Suprapubic skin (tissue), 4 donors: ENCODE measurements at places on chromosomes 12 and 14. TPM values are rescaled to one million over a fixed set of nuclear protein-coding genes. Genes with fewer than 3 reads are reported as not detected.

TMEM233 gene
- not detected for total RNA-seq

SERPINA9 gene
- 1.8 TPM for total RNA-seq

CD27 gene
- total RNA-seq, result not detected

GABARAPL1 gene
- 88.0 TPM for total RNA-seq

LGALS3 gene
- total RNA-seq, result 713 TPM

DNA sequence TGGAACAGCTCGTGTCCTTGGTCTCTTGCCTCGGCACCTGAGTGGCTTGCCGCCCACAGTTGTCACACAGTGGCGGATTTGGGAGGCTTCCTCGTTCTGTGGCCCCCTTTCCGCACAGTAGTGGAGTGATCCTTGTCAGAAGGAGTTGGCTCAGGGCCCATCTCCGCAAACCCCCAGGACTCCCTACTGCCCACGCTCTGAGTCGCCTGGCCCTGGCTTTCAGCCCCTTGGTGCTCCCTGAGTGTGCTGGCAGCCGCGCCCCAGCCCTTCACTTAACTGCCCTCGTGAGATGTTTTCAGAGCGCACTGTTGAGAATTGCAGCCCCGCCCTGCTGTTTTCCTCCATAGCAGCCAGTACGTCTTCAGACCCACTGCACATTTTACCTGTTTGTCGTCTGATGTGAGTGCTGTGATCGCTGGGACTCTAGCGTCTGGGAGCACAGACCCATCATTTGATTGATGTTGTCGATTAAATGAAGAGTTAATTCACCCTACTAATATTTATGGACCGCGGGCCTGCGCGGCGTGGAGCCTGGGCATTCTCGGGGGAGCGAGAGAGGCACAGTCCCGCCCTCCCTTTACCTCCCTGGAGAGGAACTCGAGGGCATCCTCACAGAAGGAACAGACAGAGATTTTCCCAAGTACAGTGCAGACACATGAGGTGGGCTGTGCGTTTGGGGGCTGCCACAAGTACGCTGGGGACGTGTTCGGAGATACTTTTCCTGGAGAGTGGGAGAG, 91.8 kb downstream of the DDX51 start:
- DNase-seq, result no peak

DNA sequence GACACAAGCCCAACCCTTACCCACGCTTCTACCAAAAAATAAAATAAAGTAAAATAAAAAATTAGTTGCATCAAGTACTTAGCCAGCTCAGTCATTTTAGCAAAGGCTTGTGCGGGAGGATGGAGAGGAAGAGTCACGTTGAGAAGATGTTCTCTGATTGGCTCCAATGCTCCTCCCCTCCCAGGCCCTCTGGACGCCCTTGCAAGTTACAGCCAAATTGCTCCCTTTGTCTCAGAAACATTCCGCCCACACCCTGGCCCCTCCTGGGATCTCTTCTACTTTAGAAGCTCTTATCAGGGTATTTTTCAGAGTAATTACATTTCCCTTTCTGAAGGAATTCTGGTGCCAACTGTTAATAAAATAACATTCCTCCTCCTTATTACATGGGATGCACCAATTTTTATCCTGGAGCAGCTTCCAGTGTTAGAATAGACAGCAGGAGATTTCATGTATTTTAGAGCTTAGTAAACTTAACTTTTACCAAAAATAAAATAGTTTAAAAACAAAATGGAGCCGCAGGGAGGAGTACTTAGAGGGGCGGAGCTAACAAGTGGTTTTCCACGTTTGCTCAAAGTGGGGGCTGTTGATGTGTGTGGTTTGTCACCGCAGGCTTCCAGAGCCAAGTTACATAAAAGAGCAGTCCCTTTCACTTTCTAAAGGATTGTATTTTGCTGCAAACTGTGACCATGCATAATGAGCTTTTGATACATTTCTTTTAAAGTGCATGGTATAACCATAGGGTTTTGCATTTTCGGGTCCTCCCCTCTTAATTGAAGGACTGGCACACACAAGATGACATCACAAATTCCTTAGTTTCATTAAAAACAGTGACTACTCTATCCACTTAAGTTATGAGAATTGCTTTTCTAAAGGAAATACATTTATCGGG, 71.7 kb upstream of the RAP1B start:
- peak; percentile 84 for DNase-seq

DNA sequence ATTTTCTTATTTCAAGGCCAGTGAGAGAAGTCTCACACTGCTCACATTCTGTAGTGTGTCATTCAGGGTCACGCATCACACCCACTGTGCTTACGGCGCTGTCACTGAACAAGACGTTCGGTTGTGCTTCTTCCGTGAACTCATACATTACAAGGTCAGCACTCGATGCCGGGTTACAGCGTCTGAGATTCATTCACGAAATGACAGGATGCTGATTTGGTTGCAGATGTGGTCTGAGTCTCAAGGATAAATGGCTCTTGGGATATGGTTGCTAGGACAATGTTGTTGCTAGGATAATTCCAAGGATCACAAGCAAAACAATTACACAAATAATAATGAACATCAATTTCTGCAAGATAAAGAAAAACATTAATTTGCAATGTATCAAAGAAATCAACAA, 47.4 kb downstream of the STX2 start:
- DNase-seq, result peak; percentile 28

GRCh38 chr14:90019824-90020523, 41.8 kb upstream of the KCNK13 start:
- DNase-seq, result no peak

- DNase-seq, result no peak
Measured at GRCh38 chr12:52601671-52602070, 408 bp upstream of the KRT72 start.

GRCh38 chr14:64965356-64966000, 6.7 kb downstream of the RAB15 start:
- DNase-seq, result no peak

DNA sequence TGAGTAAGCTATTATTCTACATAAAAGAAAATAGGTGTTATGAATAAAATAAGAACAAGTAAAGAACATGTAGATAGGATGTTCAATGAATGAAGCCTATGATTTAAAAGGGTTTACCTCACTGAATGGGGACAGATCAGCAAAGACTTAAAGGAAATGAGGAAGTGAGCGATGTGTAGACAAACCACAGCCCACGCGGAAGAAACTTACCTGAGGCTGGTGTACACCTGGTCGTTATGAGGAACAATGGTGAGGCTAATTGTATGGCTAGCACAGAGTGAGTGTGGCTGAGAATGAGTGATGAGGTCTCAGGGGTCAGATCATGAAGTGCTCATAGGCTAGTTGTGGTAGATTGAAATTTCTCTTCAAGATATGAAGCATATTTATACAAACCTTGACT, 221.7 kb downstream of the ALG10B start:
- DNase-seq, result no peak

DNA sequence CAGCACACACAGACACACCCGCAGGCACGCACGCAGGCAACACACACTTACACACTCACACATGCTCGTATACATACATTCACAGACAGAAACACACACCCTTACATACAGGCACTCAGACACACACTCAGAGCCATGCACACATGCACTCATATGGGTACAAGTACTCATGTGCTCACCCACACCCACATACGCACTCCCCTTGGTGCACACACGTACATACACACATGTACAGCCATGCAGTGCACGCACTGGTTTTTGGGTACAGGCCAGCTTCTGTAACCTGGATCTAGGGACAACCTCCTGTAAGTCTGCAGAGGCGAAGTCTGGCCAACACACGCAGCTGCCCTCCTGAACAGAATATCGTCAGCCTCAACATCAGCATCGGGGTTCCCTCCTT, 221.3 kb upstream of the RTL1 start:
- DNase-seq, result peak; percentile 35

- DNase-seq, result no peak
Measured at GRCh38 chr12:38823738-38824137, 81.7 kb downstream of the CPNE8 start.

DNA sequence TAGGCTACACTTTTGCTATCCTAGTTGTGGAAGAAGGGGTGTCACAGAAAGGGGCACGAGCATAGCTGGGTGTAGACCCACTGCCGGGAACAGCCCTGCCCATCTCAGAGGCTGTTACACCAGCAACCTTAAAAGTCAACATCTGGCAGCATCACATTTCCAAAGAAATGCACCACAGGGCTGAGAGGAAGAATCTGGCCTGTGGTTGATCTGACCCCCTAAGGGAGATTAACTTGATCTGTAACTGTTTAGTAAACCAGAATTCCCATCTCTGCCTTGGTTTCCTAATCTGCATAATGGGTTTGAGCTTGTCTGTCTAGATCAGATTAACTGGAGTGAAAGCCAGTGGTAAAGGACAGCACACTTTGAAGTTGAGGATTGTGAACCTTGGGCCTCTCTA, 1.3 kb downstream of the LRP1-AS start:
- no peak for DNase-seq

- no peak for DNase-seq
Measured at GRCh38 chr12:104720339-104721038, 237.6 kb downstream of the SLC41A2 start.
